Heart right ventricle (tissue), 16 donors: ENCODE measurements at places on chromosomes 7 and 10. TPM values are rescaled to one million over a fixed set of nuclear protein-coding genes. Genes with fewer than 3 reads are reported as not detected.

DNA sequence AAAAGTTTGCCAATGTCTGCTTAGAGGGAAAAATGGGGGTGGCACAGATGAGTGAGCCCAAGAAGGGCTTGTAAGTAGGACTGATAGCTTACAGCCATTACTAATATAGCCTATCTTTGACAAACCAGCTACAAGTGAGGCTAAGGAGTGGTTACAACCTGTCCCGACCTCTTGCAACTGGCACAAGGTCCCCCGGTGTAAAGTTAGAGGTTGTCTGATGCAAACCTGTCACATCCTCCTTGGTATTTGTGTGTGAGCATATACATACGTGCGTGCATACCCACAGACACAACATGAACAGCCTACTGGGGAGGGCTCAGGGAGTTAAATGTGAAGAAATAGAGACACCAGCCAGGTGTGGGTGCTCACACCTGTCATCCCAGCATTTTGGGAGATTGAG, 14.6 kb downstream of the ADAP1 start:
- DNase-seq: no peak

The FAM25G gene
- not detected for total RNA-seq

GRCh38 chr7:143973870-143974416, 19.3 kb downstream of the OR2F1 start:
- DNase-seq: no peak

The CNNM1 gene
- not detected for total RNA-seq

DNA sequence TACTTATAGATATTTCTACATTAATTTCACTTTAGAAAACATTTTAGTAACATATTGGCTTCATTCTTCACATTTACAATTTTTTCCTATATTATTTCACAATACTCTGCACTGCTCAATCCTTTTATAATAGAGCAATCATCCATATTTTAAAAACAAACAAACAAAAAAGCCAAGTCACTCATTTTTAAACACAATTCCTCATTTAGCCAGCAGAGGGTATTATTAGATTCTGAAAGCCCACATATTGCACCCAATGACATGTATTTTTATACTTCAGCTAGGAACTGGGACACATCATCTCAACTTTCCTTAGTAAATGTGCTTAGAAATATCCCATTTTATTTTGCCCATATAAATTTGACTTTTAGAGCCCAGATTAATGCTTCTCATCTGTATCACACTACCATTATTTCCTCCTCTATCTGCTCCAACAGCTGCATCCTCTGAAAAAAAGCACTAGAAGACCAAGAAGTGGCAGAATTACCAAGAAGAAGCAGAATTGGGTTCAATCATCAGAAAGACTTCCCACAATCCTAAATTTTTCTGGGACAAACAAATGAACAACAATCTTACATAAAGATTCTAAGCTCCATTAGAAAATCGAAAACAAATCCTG, 29.5 kb downstream of the CTNNA3 start:
- no peak for DNase-seq

DNA sequence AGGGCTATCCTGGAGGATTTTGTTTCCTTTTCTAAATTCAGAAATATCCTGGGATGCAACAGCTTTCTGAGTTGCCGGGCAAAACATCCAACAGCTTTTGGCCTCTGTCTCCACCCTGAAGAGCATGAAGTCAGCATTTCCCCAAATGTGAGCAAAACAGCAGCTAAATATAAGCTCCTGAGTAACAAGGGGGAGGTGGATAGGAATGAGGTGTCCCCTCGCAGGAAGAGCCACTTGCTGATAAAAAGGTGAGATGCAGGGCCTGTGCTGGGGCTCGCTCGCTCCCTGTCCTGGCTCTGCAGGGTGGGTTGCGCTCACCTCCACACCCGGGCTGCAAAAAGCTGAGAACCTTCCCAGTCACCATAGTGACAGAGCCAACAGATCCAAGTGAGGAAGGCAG, 264.3 kb downstream of the ZEB1 start:
- DNase-seq: no peak

GRCh38 chr7:69772718-69773436, 174.6 kb downstream of the AUTS2 start:
- no peak for DNase-seq

DNA sequence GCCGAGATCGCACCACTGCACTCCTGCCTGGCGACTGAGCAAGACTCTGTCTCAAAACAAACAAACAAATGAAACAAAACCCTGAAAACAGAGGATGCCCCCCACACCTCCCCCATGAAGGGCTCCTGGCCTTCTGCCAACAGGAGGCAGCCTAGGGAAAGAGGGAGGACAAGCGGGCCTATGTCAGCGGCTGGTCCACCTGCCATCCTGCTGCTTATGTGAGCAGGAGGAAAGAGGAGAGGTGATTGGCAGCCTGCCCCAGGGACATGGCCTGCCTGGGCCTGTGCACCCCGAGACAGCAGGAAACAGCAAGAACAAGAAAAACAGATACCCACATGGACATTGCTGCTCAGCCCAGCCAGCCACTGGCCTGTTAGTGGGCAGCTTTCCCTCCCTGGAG, 9.1 kb upstream of the ZNF316 start:
- DNase-seq: no peak

The HMX2 gene
- total RNA-seq: not detected

GRCh38 chr10:34155812-34156211, 659.3 kb downstream of the PARD3 start:
- DNase-seq: no peak

The VGF gene
- not detected for total RNA-seq

The FBH1 gene
- total RNA-seq: 74.5 TPM

The SUPV3L1 gene
- 42.1 TPM for total RNA-seq

GRCh38 chr7:33823913-33824312, 81.4 kb upstream of the BMPER start:
- DNase-seq: no peak

DNA sequence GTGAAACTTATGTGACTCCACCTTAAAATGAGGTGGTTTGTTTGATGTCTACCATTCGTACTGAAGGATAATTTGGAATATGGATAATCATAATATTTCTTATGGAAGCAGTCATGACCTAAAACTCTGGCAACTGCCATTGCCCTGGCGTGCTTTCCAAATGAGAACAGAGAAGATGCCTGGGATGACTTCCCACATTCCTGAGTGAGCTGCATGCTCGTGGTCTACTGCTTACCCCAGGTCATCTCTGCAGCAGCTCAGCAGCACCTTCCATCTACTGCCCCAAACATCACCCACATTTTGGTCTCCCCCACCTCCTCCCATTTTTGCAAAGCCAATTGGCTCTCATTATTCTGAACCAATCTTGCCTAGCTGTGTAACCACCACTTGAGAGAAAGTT, 40.1 kb downstream of the LYZL1 start:
- no peak for DNase-seq

The RNF32 gene
- total RNA-seq: 0.31 TPM

The MET gene
- 11.6 TPM for total RNA-seq

- DNase-seq: no peak
These were observed 241.4 kb upstream of the ZNF32 start for GRCh38 chr10:43890124-43890523.

DNA sequence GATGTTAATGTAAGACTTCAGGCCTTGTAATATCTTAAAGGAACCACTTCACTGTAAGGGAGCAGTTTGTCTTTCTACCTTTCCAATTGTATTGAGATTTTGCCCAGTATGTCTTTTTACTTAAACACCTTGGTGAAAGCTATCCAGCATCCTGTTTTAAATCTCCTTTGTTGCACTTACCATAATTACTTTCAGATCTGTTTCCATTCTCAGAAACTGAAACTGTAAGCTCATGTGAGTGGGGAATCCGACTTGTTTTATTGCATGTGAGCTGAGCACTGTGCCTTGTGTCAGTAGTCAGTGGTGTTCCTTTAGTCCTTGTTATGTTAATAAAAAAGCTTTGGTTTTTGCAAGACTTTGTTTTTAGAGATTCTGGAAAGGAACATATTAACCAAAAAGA, 42.2 kb downstream of the BMPR1A start:
- no peak for DNase-seq

The ICA1 gene
- total RNA-seq: 41.3 TPM

DNA sequence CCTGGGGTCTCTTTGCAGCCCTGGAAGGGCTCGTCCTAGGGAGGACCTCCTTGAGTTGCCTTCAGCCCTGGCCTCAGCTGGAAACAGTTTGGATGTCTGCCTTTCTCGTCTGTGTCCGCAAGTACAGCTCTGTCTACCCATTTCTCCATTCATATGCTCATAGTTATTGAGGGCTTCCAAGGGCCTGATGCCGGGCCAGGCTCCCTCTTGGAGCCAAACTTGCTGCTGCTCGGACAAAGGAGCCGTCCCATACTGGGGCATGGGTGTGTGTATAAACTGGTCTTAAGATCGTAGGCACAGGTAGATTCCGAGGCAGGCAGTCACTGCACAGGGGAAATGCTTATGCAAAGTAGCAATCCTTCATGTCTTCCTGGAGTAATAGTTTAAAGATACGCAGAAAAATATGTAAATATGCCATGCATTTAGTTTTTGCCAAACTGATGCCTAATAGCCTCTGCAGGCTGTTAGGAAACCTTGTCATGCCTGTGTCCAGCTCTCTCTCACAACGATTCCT, 117.0 kb upstream of the BTBD16 start:
- DNase-seq: no peak

The ADGRA1 gene
- not detected for total RNA-seq

- DNase-seq: no peak
These were observed 64.3 kb downstream of the RGS10 start for GRCh38 chr10:119478111-119478802.

DNA sequence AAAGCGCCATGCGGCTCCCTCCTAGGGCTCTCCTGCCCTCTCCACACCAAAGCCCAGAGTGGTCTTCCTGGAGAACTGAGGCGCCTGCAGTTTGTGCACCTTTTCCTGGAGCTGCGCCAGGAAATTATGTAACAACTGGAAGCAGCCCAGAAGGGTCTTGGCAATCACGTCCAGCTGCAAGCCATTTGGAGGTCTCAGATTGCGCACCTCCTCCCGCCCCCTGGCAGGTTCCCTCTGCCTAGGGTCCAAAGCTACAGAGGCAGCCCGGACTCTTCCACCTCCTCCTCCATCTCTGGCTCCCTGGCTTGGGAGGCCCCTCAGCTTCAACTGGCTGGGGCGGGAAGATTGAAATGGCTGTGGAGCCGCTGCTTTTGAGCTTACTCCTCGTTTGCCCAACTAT, 34.0 kb upstream of the SFTPD start:
- no peak for DNase-seq

DNA sequence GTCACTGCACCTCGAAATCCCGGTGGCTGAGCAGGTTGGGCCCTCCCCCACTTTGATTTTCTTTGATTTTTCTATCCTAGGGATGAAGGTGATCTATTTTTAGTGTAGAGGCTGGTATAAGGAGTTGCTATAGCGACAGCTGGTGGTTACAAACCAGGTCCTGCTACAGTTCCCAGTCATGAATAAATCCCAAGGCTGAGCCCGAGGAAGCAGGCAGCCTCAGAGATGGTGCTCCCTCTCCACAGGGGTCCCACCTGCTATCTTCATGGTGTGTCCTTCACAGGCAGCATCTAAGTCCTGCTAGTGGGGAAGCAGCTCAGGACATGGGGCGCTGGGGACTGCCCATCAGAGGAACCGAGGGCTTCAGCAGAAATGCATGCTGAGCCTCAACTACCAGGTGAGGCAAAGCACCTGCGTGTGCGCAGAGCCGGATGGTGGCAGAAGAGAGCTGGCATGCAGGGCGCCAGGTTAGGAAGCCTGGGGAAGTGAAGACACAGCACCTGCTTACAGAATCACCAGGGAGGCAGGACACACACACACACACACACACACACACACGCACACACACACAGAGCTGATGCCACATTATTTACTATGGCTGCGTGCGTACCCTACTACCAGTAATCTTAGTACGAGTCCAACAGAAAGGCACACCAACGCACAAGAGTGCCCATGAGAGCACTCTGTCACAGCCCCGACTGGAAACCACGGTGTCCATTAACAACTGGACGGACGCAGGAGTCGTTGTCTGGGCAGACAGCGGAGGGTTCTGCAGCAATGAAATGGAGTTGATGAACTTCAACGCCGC, 150.9 kb downstream of the PRKAG2 start:
- DNase-seq: no peak

DNA sequence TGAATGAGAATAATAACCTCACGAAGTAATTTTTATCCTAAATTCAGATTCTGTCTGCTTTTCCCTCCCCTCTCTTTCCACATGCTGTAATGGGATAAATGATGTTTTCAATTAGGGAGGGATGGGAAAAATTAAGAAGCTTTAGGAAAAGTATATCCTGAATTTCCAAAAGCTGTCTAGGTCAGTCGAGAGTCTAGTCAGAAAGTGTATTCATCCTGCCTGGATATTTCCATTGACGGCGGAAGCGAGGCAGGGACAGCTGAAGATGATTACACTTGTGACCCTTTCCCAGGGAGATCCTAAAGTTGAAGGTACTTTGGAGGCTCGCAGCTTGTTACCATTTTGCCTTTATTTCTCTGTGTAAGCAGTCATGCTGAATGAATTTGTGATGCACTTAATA, 204.1 kb downstream of the ZNF365 start:
- DNase-seq: no peak

The OPN1SW gene
- total RNA-seq: not detected

DNA sequence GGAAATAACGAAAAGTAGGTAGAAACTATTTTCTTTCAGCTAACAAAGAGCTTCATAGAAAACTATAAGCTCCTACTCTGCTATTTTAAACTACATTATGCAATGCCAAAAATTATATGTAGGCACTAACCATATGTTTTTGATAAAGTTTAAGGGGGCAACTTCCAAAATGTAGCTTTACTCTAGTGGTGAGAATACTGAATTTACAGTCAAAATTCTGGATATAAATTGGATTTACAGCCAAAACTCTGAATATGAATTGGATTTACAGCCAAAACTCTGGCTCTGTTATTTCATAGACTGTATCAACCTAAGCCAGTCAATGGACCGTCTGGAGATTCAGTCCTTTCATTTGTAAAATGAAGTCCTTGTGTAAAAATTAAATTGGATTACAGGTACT, 86.8 kb upstream of the ANK3 start:
- no peak for DNase-seq

DNA sequence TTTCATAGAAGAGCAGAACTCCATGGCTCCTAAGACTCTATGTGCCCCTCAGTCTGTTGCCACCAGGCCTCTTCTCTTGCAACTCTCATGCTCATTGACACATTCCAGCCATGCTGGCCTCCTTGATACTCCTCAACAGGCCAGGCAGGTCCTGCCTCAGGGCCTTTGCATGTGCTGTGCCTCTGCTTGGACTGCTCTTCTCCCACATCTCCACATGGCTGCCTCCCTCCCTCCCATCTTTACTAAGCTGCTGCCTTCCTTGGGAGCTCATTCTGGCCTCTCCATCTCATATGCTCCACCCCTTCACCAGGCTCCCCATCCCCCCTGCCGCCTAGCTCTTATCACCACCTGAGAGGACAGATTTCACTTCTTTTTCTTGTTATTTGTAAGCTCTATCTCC, 103.8 kb upstream of the GPR26 start:
- DNase-seq: no peak
